Esophagus squamous epithelium (tissue), 5 donors: ENCODE measurements at places on chromosomes 1 and 21.

- no peak for DNase-seq
These were observed 68.7 kb downstream of the DENND1B start for GRCh38 chr1:197706601-197707000.

GRCh38 chr1:18091660-18092446, 15.7 kb upstream of the IGSF21 start:
- DNase-seq = no peak

GRCh38 chr1:89190017-89190416, 8.7 kb downstream of the GBP4 start:
- DNase-seq = no peak

GRCh38 chr1:62723883-62724282, 35.7 kb upstream of the DOCK7 start:
- DNase-seq = no peak

- DNase-seq = no peak
These were observed 1.1 kb upstream of the CD46 start for GRCh38 chr1:207750631-207751305.

GRCh38 chr1:101264697-101265096, 27.9 kb downstream of the S1PR1 start:
- no peak for DNase-seq

GRCh38 chr1:64623750-64624191, 121.1 kb upstream of the RAVER2 start:
- DNase-seq = no peak

DNA sequence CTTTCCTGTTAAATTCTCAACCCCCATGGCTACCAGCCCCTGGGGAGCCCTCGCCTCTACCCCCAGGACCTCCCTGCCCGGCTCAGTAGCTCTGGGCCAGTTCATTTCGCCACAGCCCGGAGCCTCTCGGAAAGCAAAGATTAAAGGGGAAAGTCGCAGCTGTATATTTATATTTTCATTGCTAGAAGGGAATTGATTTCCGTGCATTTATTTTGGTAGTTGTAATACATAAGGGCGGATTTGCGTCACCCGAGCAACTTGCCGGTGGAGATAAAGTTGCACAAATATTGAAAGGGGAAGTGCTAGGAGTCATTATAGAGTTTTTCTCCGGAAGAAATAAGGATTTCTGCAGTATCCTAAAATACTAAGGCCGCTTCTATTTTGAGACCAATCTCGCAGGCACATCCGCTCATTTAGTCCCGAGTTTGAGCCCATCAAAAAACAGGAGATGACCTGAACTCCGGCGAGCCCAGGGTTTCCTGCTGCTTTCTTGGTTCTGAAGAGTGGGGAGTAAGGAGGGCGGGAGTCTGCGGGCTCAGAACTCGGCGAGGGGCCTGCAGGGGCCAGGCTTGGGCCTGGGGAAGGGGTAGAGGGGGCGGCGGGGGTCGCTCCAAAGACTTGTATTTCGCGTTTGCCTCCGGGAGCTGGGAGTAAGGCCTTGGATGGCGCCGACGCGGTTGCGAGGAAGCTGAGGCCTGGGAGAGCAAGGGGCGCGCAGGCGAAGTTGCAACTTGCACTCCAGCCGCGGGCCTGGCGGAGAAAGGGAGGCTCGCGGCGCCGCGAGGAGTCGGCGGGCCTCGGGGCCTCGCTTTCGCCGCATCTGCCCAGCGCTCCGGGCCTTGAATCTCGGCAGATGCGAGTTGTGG, 2.5 kb upstream of the HLX start:
- no peak for DNase-seq

DNA sequence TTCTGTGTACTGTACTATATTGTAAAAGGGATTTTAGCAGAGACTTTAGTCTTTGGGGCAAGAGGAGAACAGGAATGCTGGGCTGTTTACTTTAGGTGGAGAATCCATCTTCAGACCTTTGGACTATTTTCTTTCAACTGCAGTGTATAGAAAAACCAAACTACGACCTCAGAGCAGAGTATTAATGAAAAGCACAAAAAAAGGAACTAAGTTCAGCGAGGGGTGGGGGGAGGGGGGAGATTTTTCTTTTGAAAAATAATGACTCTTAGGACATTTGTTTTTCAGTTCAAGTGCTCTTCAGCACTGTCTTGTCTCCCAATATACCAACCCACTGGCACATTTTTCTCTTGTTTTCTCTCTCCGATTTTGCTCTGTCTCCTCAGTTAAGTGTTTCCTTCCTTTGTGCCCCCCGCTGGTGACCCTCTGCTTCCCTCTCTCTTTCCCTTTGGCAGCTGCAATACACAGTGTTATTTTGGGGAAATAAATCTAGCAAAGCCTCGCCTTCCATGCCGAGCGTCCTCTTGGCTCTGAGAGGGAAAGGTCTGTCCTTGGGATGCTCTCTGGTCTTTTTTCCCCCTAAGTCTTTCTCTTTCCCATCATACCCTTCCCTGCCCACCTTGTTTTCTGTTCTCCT, 44.8 kb downstream of the ACP6 start:
- no peak for DNase-seq
